Fibroblast of lung (primary cell): ENCODE measurements at places on chromosomes 7 and 10. TPM values are rescaled to one million over a fixed set of nuclear protein-coding genes. Genes with fewer than 3 reads are reported as not detected.

ANKRD1 gene
- total RNA-seq, result under 0.01 TPM in 1 of 2 replicates, not detected in the other

C10orf62 gene
- total RNA-seq, result not detected in 2 replicates

GRCh38 chr10:107984581-107984980 lies 820.1 kb upstream of the SORCS1 start:
- no peak for DNase-seq

DNA sequence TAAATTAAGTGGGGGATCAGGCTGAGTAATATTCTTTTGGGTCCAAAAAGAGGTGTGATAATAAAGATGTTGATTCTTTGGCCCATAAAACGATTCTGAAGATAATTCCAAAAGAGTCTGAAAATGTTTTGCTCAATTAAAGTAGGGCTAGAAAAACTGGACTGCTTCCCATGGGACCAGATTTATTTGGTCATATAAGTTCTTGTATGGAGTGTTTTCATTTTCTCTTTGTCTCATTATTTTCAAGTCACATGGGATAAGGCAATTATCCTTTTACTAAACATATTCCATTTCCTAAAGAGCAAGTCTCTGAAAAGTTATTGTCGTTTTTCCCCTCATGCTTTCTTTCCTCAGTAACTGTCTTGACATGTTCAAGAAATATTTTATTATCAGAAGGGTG lies 41.5 kb downstream of the CDK6 start:
- DNase-seq, result no peak

DNA sequence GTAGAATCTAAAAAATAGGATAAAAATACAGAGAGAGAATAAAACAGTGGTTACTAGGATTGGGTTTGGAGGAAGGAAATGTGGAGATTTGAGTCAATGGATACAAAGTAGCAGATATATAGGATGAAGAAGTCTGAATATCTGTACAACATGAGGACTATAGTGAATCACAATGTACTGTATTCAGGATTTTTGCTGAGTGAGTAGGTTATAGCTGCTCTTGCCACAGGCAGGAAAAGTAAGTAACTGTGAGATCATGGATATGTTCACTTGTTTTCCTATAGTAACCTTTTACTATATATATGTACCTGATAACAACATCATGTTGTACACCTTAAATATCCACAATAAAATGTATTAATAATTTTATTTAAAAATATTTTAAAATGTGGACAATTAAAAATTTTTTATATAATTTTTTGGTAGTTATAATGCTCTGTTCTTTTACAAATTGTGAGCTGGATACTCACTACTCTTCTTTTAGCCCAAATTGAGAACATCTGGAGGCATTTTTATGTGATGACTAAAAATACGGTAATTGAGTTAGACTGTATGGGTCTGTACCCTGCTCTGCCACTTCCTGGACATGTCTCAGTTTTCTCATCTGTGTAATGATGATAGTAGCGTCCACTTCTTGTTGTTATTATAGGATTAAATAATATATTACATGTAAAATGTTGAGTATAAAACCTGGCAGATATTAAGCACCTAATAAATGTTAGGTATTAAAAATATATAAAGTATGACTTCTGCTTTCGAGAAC lies 439.1 kb downstream of the AUTS2 start:
- peak; percentile 31 for DNase-seq
